ENCODE measurements at places on chromosomes 7 and 10.

DNA sequence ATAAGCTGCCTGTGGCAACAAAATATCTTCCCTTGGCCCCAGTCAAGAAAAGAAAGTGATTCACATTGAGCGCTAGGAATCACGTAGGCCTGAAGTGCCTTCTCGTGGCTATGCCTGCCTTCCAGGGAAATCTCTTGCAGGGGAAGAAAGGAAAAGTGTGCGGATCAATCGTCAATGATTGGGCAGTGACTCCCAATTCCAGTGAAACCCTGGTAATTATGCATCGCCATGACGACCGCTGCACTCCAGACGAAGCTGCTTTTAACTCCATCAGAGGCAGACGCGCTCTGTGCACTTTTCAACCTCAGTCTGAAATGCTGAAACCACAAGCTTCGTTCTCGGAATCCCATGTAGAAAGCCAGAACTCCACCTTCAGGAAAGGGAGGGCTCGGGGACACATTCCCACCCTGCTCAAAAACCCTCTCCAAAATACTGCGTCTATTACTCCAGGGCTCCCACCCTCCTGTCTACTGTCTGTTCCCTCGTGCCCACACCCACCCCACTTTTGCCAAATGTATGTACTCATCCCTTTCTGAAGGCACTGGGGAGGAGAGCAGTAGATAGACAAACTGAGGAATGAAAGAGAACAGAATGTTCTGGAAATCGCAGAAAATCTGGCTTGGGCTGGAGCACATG is 24.2 kb upstream of the PRKAG2 start:
- no peak for DNase-seq

DNA sequence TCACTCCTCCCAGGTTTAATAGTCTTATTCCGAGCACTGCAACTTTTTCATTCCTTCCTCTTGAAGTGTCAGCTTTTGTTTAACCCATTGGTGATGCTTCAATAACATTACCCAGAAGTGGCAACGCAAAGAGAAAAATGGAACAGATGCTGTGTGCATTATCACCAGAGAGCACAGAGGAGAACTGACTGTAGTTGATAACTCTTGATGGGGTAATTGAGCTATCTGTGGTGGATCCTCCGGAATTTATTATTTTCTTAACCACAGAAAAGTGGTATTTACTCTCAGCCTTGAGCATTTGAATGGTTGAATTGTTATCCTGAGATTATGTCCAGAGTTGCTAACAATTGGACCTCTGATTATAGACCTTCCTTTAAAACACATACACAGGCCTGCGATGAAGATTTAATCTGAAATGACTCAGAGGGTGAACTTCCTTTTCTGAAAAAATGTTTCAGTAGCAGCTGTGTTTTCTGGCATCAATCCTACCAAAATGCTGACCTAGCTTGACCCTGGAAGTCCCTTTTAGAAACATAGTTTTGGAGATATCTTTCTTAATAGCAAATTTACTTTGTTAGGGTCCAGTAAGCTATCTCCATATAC is 1584.4 kb upstream of the LRRTM3 start:
- DNase-seq, result no peak

DNA sequence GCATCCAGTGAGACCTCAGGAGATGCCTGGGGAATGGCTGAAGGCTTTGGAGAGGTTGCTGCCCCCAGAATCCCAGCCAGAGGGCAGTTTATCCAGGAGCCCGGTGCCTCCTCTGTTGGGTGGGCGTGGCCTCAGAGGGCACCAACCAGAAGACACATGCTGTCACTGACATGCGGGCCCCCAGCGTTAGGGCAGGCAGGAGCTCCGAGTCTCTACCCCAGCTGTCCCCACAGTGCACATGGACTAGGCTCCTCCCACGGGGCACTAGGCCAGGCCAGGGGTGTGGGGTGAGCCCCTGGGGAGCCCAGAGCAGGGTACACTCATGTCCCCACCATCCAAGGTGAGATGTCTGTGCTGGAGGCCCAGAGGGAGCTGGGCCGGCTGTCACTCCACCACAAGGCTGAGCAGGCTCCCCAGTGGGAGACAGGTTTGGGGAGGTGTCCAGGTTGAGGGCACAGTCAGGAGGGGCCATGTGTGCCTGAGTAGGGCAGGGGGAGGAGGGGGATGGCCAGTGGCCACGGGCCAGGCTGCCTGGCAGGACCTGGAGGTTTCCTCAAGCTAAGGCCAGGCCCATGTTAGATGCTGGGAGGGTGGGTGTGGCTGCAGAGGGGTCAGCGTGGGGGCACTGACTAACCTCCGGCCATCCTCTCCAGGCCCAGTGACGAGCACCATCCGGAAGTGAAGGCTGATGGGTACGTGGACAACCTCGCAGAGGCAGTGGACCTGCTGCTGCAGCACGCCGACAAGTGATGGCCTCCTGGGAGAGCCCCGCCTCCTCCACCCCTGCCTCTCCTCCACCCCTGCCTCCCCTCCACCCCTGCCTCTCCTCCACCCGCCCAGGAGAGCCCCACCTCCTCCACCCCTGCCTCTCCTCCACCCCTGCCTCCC is 131.3 kb downstream of the FAM53B start:
- no peak for DNase-seq

DNA sequence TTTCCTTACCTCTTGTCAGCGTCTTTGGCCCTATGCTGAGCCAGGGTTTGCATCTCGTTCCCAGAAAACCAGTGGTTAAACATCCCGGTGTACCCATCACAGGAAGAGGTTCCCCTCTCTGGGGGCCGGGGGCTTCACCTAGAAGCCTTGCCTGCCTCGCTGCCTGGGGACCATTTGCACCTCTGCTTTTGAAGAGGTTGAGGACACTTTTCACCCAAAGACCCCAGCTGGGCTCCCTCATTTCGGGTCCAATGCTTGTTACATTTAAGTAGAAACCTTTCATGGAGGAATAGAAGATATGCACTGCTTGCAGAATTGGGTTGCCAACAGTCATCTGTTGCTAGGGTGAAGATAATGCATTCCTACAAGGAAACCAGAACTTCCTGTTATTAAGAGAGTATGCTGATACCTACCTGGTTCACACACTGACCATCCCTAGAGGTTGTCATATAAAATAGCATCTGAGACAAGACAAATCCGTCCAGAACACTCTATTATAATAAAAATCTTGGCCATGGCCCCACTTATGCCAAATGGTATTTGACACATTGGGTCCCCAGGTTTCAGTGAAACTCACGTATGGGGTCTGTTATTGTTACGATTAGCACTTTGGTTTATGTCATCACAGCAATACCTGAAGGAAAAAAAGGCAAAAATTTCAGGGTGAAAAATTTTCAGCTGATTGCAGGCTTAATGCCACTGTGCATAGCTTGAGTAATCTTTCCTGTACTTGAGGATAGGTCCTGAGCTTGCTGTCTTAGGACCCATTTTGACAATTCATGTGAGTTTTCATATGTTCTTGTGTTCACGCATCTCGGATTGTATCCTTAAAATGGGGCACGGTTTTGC is 917 bp downstream of the ZNF365 start:
- no peak for DNase-seq

DNA sequence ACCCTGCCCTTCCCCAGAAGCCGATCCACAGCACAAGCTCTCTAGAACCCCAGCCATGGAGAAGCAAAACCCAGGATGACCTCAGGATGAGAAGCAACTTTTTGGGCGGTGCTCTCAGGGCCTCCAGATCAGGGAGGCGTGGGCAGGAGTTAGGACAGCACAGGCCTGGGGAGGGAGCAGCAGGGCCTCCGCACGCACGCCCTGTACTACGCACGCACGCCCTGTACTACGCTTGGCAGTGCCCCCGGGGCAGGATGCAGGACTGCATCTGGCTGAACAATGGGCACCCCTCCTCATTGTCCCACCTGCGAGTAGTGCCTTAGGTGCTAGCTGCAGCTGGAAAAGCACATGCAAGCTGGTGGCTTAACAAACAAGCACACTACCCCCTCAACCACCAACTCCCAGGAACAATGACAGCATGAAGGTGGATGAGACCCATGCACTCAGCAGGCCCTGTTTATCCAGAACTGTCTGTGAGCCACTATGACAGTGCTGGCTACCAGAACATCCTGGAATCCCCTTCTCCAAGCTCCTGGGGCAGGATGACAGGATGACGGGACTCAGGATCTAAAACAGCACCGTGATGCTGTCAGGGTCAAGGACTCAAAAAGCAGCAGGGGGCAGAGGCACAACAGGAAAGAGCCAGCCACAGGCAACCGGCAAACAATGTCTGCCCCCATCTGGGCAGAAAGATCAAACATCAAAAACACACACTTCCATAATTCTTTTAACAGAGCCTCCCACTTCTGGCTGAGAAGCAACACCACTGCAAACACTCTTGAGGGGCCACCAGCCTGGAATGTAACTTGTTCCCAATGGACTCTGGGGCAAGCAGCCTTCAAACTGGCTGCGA is 11.8 kb downstream of the PODXL start:
- DNase-seq, result no peak

GRCh38 chr7:84803979-84804378 is 382.9 kb downstream of the SEMA3D start:
- DNase-seq, result no peak

GRCh38 chr7:12436896-12437535 is 33.4 kb upstream of the VWDE start:
- no peak for DNase-seq

DNA sequence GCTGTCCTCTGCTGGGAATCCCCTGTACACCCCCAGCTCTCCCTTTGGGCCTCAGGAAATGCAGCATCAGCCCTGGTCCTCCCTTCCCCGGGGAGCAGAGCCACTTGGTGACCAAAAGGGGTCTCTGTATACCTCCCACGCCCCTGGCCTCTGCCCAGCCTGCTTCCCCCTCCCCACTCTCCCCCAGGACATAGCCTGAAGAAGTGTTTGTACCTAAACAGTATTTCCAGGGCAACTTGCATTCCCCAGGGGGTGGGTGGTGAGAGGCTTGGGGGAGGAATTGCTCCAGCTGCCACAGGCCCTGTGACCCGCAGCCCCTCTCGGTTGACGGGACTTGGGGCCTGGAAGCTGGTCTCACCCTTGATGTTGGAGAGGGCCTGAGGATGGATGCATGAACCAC is 39.3 kb downstream of the TMEM270 start:
- DNase-seq, result no peak

DNA sequence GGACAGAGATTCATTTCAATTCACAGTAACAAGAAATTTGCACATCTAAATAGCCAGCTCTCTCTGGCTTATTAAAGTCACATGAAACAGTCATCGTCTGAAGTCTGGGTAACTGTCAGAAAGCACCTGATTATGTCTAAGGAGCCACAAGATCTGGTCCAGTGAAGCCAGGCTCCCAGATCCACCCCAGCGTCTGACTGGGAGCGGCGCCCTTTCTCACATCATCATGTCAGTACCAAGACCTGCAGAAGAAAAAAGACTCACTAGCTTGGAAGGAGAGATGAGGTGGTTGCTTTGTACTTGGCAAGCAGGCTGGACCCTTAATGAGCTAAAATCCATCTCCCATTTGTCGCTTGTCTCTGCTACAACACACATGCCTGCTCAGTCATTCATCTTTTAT is 58.4 kb downstream of the VOPP1 start:
- no peak for DNase-seq

DNA sequence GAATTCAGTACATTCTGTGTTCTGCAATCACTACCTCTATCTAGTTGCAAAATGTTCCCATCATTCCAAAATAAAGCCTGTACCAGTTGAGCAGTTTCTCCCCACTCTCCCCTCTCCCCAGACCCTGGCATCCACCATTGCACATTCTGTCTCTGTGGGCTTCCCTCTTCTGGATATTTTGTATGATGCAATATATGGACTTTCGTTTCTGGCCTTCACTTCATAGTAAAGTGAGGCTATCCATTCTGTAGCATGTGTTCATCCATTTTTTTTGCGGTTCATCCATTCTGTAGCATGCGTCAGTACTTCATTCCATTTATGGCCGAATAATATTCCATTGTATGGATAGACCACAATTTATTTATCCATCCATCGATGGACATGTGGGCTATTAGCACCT is 9.5 kb upstream of the CYP3A4 start:
- DNase-seq, result no peak

- no peak for DNase-seq
Measured at GRCh38 chr7:65962033-65962432, 20.0 kb downstream of the GUSB start.

DNA sequence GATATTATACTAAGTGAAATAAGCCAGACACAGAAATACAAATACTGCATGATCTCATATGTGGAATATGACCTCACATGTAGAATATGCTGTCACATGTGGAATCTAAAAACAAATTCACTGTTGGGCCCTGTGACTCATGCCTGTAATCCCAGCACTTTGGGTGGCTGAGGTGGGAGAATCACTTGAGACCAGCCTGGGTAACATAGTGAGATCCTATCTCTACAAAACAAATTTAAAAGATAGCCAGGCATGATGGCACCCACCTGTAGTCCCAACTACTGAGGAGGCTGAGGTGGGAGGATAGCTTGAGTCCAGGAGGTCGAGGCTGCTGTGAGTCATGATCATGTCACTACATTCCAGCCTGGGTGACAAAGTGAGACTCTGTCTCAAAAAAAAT is 160.3 kb downstream of the PTEN start:
- DNase-seq, result no peak

DNA sequence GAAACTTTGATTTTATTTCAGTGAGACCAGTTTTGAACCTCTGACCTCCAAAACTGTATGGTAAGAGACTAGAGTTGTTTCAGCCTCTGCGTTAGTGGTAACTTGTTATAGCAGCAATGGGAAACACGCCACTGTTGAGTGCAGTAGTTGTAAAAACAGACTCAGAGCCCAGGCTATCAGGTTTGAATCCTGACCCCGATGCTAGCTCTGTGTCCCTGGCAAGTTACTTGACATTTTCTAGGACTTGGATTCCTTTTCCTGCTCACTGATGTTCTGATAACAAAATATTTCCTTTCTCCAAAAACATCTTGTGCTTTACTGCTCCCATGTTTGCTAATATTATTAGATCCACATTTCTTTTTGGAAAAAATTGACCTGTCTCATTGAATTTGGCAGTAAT is 131.0 kb downstream of the PLXDC2 start:
- DNase-seq, result no peak

DNA sequence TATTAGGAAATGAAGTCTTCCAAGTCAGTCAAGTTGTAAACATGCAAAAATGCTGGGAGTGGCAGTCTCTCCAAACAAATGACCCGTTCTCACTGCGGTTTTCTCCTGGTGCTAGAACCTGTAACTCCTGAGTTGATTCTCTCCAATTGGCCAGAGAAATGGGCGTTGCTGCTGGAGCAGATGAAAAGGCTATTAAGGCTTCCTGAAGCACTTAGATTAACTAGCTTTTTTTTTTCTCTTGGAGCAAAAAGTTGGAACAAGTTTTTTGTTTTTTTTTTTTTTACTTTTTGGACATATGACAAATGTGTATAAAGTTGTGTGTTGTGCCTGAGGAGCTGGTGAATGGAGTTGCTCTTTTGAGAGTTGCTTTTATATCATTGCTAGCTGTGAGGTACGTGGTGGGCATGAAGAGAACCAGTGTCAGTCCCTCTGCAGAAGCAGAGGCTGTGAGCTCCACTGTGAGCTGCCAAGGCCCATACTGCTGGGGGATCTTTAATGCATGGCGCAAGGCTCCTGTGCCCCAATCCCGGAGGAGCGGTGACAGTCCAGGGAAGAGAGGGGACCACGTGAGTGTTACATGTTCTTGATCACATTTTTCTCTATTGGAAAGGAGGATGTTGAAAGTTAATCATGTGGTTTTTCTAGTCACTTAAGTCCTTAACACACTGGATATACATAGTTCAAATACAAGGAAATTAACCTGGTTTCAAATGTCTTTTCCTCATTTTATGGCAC is 393.6 kb upstream of the GALNT17 start:
- no peak for DNase-seq
